ENCODE measurements at places on chromosomes 11 and 22.

- H3K27ac ChIP-seq, result no peak overlapping the region
- DNase-seq, result no peak
- peaks cover 4% of the 10 kb centered on the region for H3K4me1 ChIP-seq
- no peak overlapping the region for H3K4me3 ChIP-seq
Measured at GRCh38 chr11:32438866-32439489, 3.6 kb upstream of the WT1 start.

DNA sequence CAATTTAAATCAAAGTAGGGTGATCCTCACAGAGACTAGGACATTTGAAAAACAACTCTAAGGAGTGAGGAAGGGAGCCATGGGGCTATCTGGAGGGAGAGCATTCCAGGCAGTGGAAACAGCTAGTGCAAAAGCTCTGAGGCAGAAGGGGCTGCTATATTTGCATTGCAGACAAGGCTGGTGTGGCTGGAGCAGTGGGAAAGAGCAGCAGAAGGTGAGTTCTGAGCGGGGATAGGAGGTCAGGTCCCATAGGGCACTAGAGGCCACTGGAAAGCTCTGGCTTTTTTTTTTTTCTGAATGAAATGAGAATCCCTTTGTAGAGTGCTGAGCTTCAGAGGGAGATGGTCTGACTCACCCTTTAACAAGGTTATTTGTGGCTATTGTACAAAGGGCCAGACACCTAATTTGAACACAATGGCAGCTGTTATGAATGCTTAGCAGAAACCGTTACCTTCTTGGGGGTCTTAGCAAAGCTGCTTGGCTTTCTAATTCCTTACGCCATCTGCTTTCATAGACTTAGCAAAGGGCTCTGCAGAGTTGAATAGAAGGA, 291.6 kb downstream of the BUD13 start:
- no peak overlapping the region for H3K4me3 ChIP-seq
- H3K27me3 ChIP-seq, result no peaks in the 10 kb centered on the region
- no peak overlapping the region for H3K27ac ChIP-seq
- no peaks in the 10 kb centered on the region for H3K36me3 ChIP-seq
- H3K4me1 ChIP-seq, result no peaks in the 10 kb centered on the region
- DNase-seq, result no peak

DNA sequence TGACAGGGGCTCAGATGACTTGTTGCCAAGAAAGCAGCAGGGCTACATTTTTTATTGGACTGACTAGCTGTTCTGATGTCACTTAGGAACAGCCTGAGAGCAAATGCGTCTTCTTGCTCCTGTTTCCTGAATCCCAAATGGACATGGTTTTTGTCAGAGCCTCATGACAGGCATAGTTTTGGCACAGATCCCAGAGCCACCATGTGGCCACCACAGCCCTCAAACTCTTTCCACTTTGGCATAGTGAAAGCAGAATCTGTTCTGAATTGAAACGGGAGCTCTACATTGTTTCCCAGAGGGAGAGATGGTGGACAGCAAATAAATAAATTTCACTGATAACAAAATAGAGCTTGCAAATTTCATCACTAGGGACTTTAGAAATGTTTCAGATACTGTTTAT, 222.2 kb downstream of the C11orf87 start:
- no peak overlapping the region for H3K4me3 ChIP-seq
- H3K4me1 ChIP-seq, result no peaks in the 10 kb centered on the region
- no peaks in the 10 kb centered on the region for H3K36me3 ChIP-seq
- H3K27me3 ChIP-seq, result no peaks in the 10 kb centered on the region

- no peak overlapping the region for H3K27ac ChIP-seq
- H3K27me3 ChIP-seq, result no peaks in the 10 kb centered on the region
- no peak for DNase-seq
- H3K36me3 ChIP-seq, result no peaks in the 10 kb centered on the region
- H3K4me1 ChIP-seq, result no peaks in the 10 kb centered on the region
- no peak overlapping the region for H3K4me3 ChIP-seq
Measured at GRCh38 chr11:27973851-27974536, 134.0 kb downstream of the KIF18A start.

GRCh38 chr22:47169801-47170140, 407.3 kb downstream of the TBC1D22A start:
- H3K4me3 ChIP-seq, result no peak overlapping the region
- H3K4me1 ChIP-seq, result no peaks in the 10 kb centered on the region
- DNase-seq, result no peak
- no peaks in the 10 kb centered on the region for H3K27me3 ChIP-seq
- no peaks in the 10 kb centered on the region for H3K36me3 ChIP-seq
- H3K27ac ChIP-seq, result no peak overlapping the region

DNA sequence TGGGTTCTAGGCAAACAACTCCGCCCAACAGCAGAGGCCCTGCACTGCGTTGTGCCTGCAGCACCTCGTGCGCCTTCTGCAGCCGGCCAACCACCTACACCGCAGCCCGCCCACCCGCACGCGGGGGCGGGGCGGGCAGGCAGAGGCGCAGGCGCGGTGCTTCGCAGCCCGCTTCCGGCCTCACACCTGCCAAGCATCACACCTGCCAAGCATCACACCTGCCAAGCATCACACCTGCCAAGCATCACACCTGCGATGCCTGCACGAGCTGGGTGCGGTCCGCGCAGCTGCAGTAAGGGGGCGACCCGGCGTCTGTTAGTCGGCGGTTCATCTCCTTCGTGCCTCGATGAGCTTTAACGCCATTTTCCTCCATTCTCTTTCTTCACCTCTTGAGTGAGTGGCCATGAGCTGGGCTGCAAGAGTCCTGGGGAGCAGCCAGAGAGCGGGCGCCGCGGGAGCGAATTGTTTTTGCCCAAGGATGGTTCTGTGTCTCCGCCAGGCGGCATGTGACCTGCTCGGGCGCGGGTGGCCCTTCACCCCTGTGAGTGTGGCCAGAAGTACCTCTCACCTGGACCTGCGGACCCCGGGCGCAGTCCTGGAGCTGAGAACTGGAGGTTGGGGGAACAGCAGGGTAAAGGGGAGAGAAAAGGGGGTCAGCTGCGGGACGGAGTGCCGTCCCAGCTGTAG, at the start of gene LDHAL6A:
Gene LDHAL6A, plus strand, starts transcription at position 171 of the 687 bp plus-strand sequence. CDS start 825 bp downstream, outside the sequence.
- no peaks in the 10 kb centered on the region for H3K4me1 ChIP-seq
- no peak within 1 kb of the TSS for H3K27ac ChIP-seq
- no peaks in the 10 kb centered on the region for H3K27me3 ChIP-seq
- H3K36me3 ChIP-seq, result no peaks in the 10 kb centered on the region
- no peak within 1 kb of the TSS for H3K4me3 ChIP-seq

DNA sequence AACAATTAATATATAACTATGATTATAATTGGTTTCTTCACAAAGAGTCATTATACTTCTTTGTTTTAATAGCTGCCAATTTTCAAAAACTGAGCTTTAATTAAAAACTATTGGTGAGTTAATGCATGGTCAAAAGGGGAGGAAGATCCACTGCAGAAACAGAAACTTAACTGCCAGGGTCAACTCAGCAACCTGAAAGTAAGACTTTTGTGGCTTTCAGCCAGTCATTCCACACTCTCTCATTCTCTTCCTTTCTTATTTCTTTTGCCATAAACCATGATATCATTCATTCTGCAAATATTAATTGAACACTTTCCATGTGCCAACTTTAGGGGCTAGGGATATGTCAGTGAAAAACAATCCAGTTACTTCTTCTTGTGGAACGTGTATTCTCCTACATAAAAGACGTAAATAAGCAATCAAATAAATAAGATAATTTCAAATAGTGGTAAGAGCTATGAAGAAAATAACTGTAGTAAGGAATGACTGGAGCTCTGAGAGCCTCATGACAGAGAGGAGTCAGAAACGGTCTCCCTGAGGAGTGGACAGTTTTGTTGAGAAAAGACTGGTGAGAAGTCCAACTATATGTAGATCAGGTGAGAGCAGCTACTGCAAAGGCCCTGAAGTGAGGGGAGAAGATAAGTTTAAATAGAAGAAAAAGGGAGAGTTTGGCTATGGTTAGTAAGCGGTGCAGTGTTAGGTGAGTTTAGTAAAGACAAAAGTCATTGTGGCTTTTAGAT, 130.5 kb downstream of the GRIA4 start:
- no peaks in the 10 kb centered on the region for H3K36me3 ChIP-seq
- no peak overlapping the region for H3K4me3 ChIP-seq
- DNase-seq, result no peak
- no peaks in the 10 kb centered on the region for H3K4me1 ChIP-seq
- no peaks in the 10 kb centered on the region for H3K27me3 ChIP-seq
- H3K27ac ChIP-seq, result no peak overlapping the region

DNA sequence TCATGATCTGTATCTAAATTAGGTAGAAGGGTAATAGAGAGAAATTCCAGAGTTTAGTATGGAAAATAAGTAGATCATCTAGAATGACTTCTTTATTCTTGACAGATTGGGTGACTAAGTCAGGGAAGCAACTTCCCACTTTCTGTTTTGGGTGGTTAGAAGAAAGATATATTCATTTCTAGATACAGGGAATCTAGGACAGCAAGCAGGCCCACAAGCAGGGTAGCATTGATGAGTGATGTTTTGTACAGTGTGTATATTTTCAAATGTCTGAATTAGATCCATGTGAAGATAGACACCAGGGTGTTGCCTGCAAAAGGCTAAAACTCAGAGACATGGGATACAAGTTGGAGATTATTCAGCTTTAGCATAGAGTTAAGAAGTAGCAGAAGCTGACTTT, 674.4 kb downstream of the CNTN5 start:
- H3K27ac ChIP-seq, result no peak overlapping the region
- H3K27me3 ChIP-seq, result no peaks in the 10 kb centered on the region
- no peaks in the 10 kb centered on the region for H3K4me1 ChIP-seq
- no peak overlapping the region for H3K4me3 ChIP-seq
- no peaks in the 10 kb centered on the region for H3K36me3 ChIP-seq
- no peak for DNase-seq

DNA sequence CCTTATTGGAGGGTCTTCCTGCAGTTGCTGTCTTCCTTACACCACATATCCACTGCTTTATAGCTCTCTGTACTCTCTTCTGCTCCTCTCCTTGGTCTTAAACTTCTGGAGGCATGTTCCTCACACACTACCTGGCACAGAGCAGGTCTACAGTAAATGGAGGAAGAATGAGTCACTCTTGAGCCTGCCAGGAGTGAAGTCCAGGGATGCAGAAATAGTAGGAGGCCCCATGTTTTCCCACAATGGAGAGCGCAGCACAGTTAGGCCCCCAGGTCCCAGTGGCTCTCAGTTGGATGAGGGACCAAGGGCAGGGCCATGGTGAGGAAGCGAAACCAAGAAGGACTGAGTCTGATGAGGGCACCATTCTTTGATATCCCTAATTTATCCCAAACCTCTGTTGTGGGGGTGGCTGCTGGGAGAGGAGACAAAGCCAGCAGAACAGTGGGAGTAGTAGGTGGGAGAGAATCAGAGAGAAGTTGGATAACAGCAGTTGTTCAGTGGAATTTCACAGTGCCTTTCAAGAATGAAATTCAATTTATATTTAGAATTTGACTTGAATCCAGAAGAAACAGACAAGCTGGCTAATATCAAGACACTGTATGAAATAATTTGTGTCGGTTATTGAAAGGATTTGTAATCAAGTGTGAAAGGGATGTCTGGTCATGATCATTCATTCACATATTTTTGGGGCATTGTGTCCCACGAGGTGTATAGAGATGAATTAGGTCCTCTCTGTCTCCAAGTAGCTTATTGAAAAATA, 187.8 kb downstream of the HIPK3 start:
- H3K36me3 ChIP-seq, result no peaks in the 10 kb centered on the region
- no peaks in the 10 kb centered on the region for H3K27me3 ChIP-seq
- DNase-seq, result no peak
- H3K4me3 ChIP-seq, result no peak overlapping the region
- no peaks in the 10 kb centered on the region for H3K4me1 ChIP-seq

Measured in iPS DF 6.9 (cell line).